ENCODE measurements at places on chromosomes 7 and 10. TPM values are rescaled to one million over a fixed set of nuclear protein-coding genes. Genes with fewer than 3 reads are reported as not detected.

Gene CHRM2
- total RNA-seq = 5.2 TPM

- no peaks in the 10 kb centered on the region for H3K4me1 ChIP-seq
- no peak for DNase-seq
- H3K27me3 ChIP-seq = no peaks in the 10 kb centered on the region
- H3K27ac ChIP-seq = no peak overlapping the region
- H3K36me3 ChIP-seq = no peaks in the 10 kb centered on the region
- no peak overlapping the region for H3K4me3 ChIP-seq
Measured at GRCh38 chr10:43427166-43427825, 9.6 kb upstream of the ZNF487 start.

DNA sequence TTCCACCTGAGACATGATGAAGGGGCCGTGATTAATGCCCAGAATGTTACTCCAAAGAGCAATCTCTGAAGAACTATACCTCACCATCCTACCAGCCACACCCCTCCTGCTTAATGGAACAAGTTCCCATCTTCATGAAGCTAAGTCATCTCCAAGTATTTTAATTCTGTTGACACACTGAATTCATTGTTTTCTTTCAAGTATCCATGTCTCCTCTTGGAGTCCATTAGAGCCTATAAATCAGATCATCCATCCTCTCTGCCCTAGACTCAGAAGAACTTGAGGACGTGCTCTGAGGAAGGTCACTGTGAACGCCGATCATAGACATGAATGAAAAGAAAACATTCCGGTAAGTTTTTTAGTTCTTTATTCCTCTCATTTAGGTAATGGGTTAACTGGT lies 126.8 kb downstream of the RSU1 start:
- H3K27ac ChIP-seq = no peak overlapping the region
- DNase-seq = no peak
- H3K4me1 ChIP-seq = peaks cover 5% of the 10 kb centered on the region
- H3K4me3 ChIP-seq = no peak overlapping the region
- H3K27me3 ChIP-seq = no peaks in the 10 kb centered on the region
- H3K36me3 ChIP-seq = peaks cover 5% of the 10 kb centered on the region

DNA sequence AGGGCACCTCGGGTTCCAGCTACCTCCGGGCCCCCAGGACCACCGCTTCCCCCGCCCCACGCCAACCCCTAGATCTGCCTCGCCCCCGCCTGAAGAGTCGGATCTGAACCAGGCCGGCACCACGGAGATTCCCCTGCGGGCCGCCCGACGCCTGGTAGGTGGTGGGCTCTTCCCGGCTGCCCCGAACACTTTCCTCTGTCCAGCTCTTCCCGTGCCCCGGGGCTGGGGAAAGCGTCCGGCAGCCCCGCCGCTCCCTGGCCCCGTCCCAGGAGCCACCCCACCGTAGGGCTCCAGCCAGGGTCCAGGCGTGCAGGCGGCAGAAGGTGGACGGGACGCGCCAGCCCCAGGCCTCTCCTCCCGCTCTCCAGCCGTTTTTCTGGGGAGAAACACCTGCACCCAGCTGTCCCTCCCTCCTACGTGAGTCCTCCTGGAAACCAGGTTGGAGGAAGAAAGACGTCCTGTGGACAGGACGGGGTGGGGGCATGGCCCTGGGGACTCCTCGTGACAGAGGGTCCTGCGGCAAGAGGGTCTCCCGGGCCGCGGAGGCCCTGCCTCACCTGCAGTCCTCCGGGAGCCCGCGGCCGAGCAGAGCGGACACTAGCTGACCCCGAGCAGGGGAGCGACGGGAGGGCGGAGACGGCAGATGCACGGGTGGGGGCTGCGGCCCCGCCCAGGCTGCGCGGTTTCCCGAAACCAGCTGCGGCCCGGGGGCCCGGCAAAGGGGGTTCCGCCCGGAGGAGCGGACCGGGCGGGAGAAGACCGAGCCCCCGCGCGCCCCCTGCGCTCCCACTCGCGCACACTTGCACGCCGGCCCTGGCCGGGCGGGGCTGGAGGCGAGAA lies at the start of gene TMEM176B:
TSS of gene TMEM176B (minus strand) at position 624 of the 840 bp plus-strand sequence. CDS start 3,795 bp downstream, outside the sequence.
- no peak for DNase-seq
- no peak within 1 kb of the TSS for H3K4me3 ChIP-seq
- no peak within 1 kb of the TSS for H3K27ac ChIP-seq

DNA sequence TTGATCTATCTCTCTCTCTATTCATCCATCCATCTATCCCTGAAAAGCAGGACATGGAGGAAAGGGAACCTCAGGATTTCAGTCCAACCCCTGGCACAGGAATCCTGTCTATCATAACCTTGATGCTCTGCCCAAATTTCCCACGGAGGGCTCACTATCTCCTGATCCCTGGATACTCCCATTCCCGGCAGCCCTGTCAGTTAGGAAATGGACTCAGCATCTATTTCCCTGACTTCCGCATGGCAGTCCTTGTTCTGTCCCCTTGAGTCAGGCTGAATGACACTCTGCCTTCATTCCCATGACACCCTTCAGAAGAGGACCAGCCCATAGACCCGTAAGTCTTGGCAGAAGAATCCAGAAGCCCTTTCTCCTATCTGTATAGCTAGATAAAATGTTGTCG lies 77.7 kb downstream of the VWA2 start:
- peaks cover 26% of the 10 kb centered on the region for H3K27me3 ChIP-seq
- H3K4me3 ChIP-seq = no peak overlapping the region
- no peaks in the 10 kb centered on the region for H3K36me3 ChIP-seq
- no peak for DNase-seq
- H3K27ac ChIP-seq = no peak overlapping the region

GRCh38 chr10:22644222-22644621 lies 70.2 kb downstream of the PIP4K2A start:
- no peaks in the 10 kb centered on the region for H3K36me3 ChIP-seq
- H3K27me3 ChIP-seq = no peaks in the 10 kb centered on the region
- peaks cover 16% of the 10 kb centered on the region for H3K4me1 ChIP-seq
- no peak for DNase-seq

Gene GHRHR
- total RNA-seq = not detected

- peak; percentile 84 for DNase-seq
- H3K27ac ChIP-seq = peak overlapping the region; percentile 98
- H3K27me3 ChIP-seq = no peaks in the 10 kb centered on the region
- H3K36me3 ChIP-seq = peaks cover 35% of the 10 kb centered on the region
- H3K4me1 ChIP-seq = peaks cover 53% of the 10 kb centered on the region
Measured at GRCh38 chr7:101125989-101126650, 784 bp upstream of the SERPINE1 start.

GRCh38 chr7:34299066-34299465 lies 359.0 kb upstream of the NPSR1 start:
- no peak for DNase-seq
- H3K27me3 ChIP-seq = no peaks in the 10 kb centered on the region
- H3K27ac ChIP-seq = no peak overlapping the region
- H3K36me3 ChIP-seq = no peaks in the 10 kb centered on the region
- no peak overlapping the region for H3K4me3 ChIP-seq

Gene TSPAN33
- 0.76 TPM for total RNA-seq

Gene TSPAN15
- total RNA-seq = not detected

DNA sequence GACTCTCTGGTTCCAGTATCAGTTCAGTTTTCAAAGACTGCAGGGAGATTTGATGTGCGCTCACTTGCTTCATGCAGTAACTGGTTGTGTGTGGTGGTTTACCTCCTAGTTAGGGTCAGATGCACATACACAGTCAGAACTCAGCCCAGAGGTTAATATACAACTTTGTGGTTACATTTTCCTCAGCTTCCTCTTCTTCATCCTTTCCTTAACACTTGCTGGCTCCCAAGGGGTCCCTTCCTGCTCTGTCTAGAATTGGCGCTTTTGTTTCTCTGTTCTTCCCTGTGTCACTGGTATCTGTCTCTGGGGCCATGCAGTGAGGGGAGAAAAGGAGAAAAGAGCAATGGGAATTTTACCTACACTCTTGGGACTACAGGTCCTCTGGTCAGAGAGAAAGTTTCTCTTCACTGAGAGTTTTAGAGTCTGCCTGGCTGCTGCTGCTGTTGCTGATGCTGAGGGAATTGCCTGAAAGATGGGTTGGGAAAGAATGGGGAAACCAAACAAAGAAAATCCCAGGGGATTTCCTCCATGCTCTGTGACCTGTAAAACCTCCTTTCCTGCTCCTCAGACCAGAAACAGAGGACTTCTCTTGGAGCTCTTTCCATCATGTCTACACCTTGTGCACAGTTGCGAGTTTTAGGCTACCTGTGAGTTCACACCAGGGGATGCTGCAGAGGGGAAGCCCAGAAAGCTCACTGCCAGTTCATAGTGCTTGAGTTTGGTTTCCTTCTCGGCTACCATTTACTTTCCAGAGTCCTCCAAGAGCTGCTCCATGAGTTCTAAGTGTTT lies 74.6 kb downstream of the WDFY4 start:
- no peak for DNase-seq
- peaks cover 56% of the 10 kb centered on the region for H3K27me3 ChIP-seq
- no peak overlapping the region for H3K4me3 ChIP-seq
- H3K27ac ChIP-seq = no peak overlapping the region
- H3K36me3 ChIP-seq = no peaks in the 10 kb centered on the region

Gene GPER1
- 3.4 TPM for total RNA-seq
